ENCODE measurements at places on chromosomes 5 and 9. TPM values are rescaled to one million over a fixed set of nuclear protein-coding genes. Genes with fewer than 3 reads are reported as not detected.

GRCh38 chr5:137155261-137156000 lies 343.7 kb downstream of the SPOCK1 start:
- no peak overlapping the region for H3K4me3 ChIP-seq
- no peaks in the 10 kb centered on the region for H3K27me3 ChIP-seq
- no peaks in the 10 kb centered on the region for H3K36me3 ChIP-seq
- no peak for DNase-seq
- no peaks in the 10 kb centered on the region for H3K4me1 ChIP-seq
- no peak overlapping the region for H3K27ac ChIP-seq

GRCh38 chr9:32161209-32161608 lies 223.2 kb upstream of the ACO1 start:
- H3K36me3 ChIP-seq: no peaks in the 10 kb centered on the region
- no peak overlapping the region for H3K27ac ChIP-seq
- H3K4me3 ChIP-seq: no peak overlapping the region
- no peaks in the 10 kb centered on the region for H3K4me1 ChIP-seq
- H3K27me3 ChIP-seq: no peaks in the 10 kb centered on the region

GRCh38 chr5:172736508-172737135 lies 34.4 kb downstream of the DUSP1 start:
- no peak for DNase-seq
- H3K36me3 ChIP-seq: no peaks in the 10 kb centered on the region
- H3K27ac ChIP-seq: no peak overlapping the region
- H3K27me3 ChIP-seq: no peaks in the 10 kb centered on the region

- H3K4me1 ChIP-seq: no peaks in the 10 kb centered on the region
- H3K4me3 ChIP-seq: no peak overlapping the region
- H3K36me3 ChIP-seq: no peaks in the 10 kb centered on the region
- H3K27me3 ChIP-seq: no peaks in the 10 kb centered on the region
Observed at GRCh38 chr5:160970605-160971191, 118.7 kb upstream of the ATP10B start.

DNA sequence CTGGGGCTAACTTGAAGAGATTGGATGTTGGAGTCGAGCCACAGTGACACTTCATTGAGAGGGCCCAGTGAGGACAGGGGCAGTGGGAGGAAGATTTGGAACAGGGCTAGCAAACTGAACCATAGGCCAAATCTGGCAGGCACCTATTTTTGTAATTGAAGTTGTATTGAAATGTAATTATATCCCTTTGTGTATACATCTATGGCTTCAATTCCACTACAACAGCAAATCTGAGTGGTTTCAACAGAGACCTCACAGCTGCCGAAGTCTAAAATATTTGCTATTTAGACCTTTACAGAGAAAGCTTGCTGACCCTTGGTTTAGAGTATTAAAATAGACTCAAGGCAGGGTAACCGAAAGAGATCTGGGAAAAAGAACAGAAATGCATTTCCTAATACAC lies 4.7 kb upstream of the TNFSF8 start:
- no peak overlapping the region for H3K4me3 ChIP-seq
- no peaks in the 10 kb centered on the region for H3K27me3 ChIP-seq
- H3K27ac ChIP-seq: no peak overlapping the region
- H3K4me1 ChIP-seq: peaks cover 26% of the 10 kb centered on the region
- no peaks in the 10 kb centered on the region for H3K36me3 ChIP-seq
- DNase-seq: no peak

The FAM221B gene
- not detected for polyA plus RNA-seq

The PCDHA13 gene
- not detected for polyA plus RNA-seq

The SHISAL2B gene
- not detected for polyA plus RNA-seq

All from CD4-positive, CD25-positive, alpha-beta regulatory T cell (primary cell).